ENCODE measurements at places on chromosomes 5 and 9.

DNA sequence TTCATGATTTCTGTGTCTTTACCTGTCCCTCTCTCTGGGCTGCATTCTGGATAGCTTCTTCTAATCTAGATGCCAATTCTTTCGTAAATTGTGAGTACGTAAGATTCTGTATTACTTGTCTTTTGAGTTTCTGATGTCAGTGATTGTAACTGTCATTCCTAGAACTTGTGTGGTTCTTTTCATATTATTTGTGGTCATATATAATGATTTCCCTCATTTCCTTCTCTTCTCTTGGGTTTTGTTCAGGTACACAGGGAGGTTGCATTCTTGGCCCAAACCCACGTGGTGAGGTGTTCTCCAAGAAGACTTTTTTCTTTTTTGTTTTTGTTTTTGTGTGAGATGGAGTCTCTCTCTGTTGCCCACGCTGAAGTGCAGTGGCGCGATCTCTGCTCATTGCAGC is 13.8 kb downstream of the UGCG start:
- no peak for DNase-seq

DNA sequence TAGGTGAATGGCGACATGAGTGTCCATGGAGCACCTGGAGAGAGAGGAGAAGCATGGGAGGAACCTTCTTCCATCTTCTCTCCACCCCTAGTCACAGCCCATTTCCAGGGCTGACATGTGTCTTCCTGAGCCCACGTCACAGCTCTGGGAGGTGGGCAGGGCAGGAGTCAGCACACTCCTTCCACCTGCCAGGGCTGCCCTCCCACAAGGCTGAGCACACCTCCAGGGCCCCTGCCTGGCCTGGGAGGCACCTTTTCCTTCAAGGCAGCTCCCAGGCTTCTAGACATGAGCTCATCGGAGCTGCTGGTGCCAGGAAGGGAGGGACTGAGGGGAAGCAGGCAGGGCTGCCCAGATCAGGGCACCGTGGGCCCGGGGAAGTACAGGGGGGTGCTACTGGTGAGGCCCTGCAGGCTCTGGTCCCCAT is 13.6 kb upstream of the SYNPO start:
- no peak for DNase-seq

GRCh38 chr5:134249469-134250379 is 23.9 kb upstream of the PPP2CA start:
- no peak for DNase-seq

GRCh38 chr5:81665795-81666194 is 85.1 kb downstream of the SSBP2 start:
- no peak for DNase-seq

- no peak for DNase-seq
Measured at GRCh38 chr9:87180361-87180760, 233.1 kb upstream of the GAS1 start.

- no peak for DNase-seq
Measured at GRCh38 chr5:2466966-2467365, 284.5 kb downstream of the IRX2 start.

All from GM19239 (cell line).